ENCODE measurements at places on chromosomes 16 and 17. TPM values are rescaled to one million over a fixed set of nuclear protein-coding genes. Genes with fewer than 3 reads are reported as not detected.

HOXB7 gene
- polyA plus RNA-seq: 48.7 TPM

DNAH17 gene
- polyA plus RNA-seq: 1.7 TPM

SEPTIN12 gene
- not detected for polyA plus RNA-seq

CCL4 gene
- polyA plus RNA-seq: 5.0 TPM

FMNL1 gene
- 5.7 TPM for polyA plus RNA-seq

VMO1 gene
- polyA plus RNA-seq: 0.33 TPM

PIK3R5 gene
- 1.1 TPM for polyA plus RNA-seq

RNF135 gene
- polyA plus RNA-seq: 17.9 TPM

HP gene
- polyA plus RNA-seq: 0.78 TPM

TMEM235 gene
- polyA plus RNA-seq: not detected

CD300LB gene
- polyA plus RNA-seq: 0.11 TPM

RNF222 gene
- polyA plus RNA-seq: 0.04 TPM

GINS2 gene
- polyA plus RNA-seq: 16.0 TPM

HBQ1 gene
- 0.39 TPM for polyA plus RNA-seq

KRT23 gene
- 2.2 TPM for polyA plus RNA-seq

PLLP gene
- 20.4 TPM for polyA plus RNA-seq

PROCA1 gene
- 4.0 TPM for polyA plus RNA-seq

CCL22 gene
- 0.07 TPM for polyA plus RNA-seq

CYBC1 gene
- polyA plus RNA-seq: 40.6 TPM

CCR7 gene
- polyA plus RNA-seq: 0.21 TPM

KLHL11 gene
- polyA plus RNA-seq: 8.2 TPM

FOXN1 gene
- polyA plus RNA-seq: 0.41 TPM

MYADML2 gene
- not detected for polyA plus RNA-seq

ZP2 gene
- 0.17 TPM for polyA plus RNA-seq

C17orf67 gene
- 1.1 TPM for polyA plus RNA-seq

RNF167 gene
- polyA plus RNA-seq: 137 TPM

OR4D1 gene
- polyA plus RNA-seq: not detected

HSD17B1 gene
- 3.6 TPM for polyA plus RNA-seq

MMP25 gene
- polyA plus RNA-seq: 0.79 TPM

HS3ST4 gene
- polyA plus RNA-seq: 0.27 TPM

SCNN1B gene
- polyA plus RNA-seq: 20.4 TPM

UBFD1 gene
- 69.8 TPM for polyA plus RNA-seq

TBC1D28 gene
- polyA plus RNA-seq: not detected

RAB26 gene
- polyA plus RNA-seq: 3.0 TPM

PHOSPHO1 gene
- polyA plus RNA-seq: 1.7 TPM

RGS11 gene
- 0.44 TPM for polyA plus RNA-seq

TBC1D3D gene
- polyA plus RNA-seq: 0.07 TPM

CAPNS2 gene
- not detected for polyA plus RNA-seq

GRIN2C gene
- 0.13 TPM for polyA plus RNA-seq

AATF gene
- polyA plus RNA-seq: 56.0 TPM

KRTAP4-9 gene
- polyA plus RNA-seq: not detected

NOD2 gene
- 0.24 TPM for polyA plus RNA-seq

C16orf92 gene
- polyA plus RNA-seq: not detected

DPEP2 gene
- 1.0 TPM for polyA plus RNA-seq

SCPEP1 gene
- 99.5 TPM for polyA plus RNA-seq

CDH16 gene
- polyA plus RNA-seq: 228 TPM

ALOXE3 gene
- polyA plus RNA-seq: not detected

MRPL38 gene
- polyA plus RNA-seq: 66.7 TPM

TBC1D3I gene
- polyA plus RNA-seq: not detected

TP53TG3B gene
- not detected for polyA plus RNA-seq

RANGRF gene
- polyA plus RNA-seq: 29.9 TPM

All from right renal cortex interstitium (tissue), 3 donors.